Naive thymus-derived CD4-positive, alpha-beta T cell (primary cell): ENCODE measurements at places on chromosomes 3 and 15. TPM values are rescaled to one million over a fixed set of nuclear protein-coding genes. Genes with fewer than 3 reads are reported as not detected.

ARNT2 gene
- polyA plus RNA-seq: not detected

FNDC3B gene
- 11.0 TPM for polyA plus RNA-seq

MUC20 gene
- polyA plus RNA-seq: 0.97 TPM

ACKR2 gene
- polyA plus RNA-seq: not detected

ICE2 gene
- polyA plus RNA-seq: 54.7 TPM

OSBPL10 gene
- 0.15 TPM for polyA plus RNA-seq

DNA sequence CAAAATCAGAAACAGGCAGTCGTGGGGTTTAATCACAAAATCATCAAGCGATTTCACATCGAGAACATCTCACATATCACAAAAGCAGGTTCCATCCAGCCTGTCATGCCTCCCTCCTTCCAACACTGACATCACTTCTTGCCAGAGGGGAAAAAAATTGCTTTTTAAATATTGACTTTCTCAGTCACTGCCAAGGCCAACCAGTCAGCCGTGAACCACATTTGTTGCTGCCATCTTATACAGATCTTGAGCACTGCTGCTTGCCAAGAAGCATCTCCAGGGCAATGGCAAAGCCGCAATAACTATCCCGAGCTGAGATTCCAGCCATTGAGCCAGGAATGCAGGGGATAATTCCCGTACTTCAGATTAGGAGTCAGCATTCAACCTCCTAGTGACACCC is 174.6 kb downstream of the ANXA2 start:
- H3K27me3 ChIP-seq: no peaks in the 10 kb centered on the region
- DNase-seq: no peak
- H3K4me3 ChIP-seq: no peak overlapping the region
- H3K27ac ChIP-seq: no peak overlapping the region
- no peaks in the 10 kb centered on the region for H3K36me3 ChIP-seq

DNA sequence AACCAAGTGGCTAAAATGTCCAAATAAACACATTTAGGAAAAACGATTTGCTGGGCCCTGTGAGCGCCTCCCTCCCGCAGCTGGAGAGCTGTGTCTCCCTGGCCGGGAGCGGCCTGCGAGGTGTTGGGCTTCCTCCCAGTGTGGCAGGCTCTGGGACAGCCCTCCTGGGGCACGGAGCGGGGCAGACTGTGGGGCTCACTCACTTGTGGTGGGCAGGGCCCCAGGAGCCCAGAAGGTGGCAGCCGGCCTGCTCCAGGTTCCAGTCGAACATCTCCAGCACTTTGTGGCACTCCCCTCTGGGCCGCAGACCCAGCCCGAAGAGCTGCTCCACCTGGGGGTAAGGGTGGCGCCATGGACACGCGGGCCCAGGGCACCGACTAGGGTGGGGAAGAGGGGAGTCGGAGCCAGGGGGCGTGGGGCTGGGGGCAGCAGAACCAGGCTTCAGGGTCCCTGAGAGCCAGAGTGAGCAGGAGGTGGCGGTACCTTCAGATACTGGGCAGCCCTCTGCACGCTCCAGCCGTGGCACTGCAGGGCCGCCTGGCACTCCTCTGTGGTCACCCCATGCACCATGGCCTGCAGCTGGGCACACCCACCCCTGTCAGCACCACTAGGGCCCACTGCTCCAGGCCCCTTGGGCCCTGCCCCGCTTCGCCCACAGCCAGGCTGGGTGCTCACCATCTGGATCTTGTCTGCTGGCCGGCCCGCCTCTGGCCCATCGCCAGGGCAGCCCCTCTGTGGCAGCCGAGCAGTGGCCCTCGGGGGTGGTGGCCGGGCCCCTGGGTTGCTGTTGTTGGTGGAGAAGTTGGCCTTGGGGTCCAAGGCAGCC is 41.5 kb downstream of the TNK2 start:
- no peaks in the 10 kb centered on the region for H3K36me3 ChIP-seq
- H3K27ac ChIP-seq: no peak overlapping the region

GRCh38 chr3:31213869-31214486 is 318.7 kb upstream of the STT3B start:
- H3K27ac ChIP-seq: no peak overlapping the region
- no peaks in the 10 kb centered on the region for H3K27me3 ChIP-seq
- no peaks in the 10 kb centered on the region for H3K36me3 ChIP-seq
- no peak overlapping the region for H3K4me3 ChIP-seq

- H3K27ac ChIP-seq: no peak overlapping the region
- no peak overlapping the region for H3K4me3 ChIP-seq
- no peak for DNase-seq
- no peaks in the 10 kb centered on the region for H3K36me3 ChIP-seq
- no peaks in the 10 kb centered on the region for H3K27me3 ChIP-seq
Measured at GRCh38 chr3:37130448-37130847, 43.9 kb downstream of the LRRFIP2 start.

GRCh38 chr3:49620728-49621127 is 53.4 kb upstream of the APEH start:
- H3K4me3 ChIP-seq: no peak overlapping the region
- no peak overlapping the region for H3K27ac ChIP-seq
- no peaks in the 10 kb centered on the region for H3K27me3 ChIP-seq
- H3K4me1 ChIP-seq: no peaks in the 10 kb centered on the region

DNA sequence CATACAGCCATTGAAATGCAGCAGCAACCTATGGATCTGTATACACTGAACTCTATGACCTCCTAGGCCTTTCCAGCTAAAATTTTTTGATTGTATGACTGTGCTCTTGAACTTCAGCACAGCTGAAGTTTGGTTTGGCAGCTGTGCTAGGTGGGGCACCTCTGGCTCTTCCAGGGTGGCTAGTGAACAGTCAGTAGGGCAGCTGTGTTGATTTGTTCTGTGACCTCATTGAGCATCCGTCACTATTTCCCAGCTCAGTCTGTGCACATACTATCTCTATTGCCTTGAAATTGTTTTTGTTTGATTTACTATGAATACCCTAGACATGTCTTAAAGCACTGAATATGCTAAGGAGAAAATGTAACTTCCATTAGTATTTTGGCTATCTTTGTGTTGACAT is 363.2 kb upstream of the NAALADL2 start:
- no peak for DNase-seq
- no peak overlapping the region for H3K4me3 ChIP-seq
- no peaks in the 10 kb centered on the region for H3K36me3 ChIP-seq
- no peaks in the 10 kb centered on the region for H3K4me1 ChIP-seq
- H3K27me3 ChIP-seq: no peaks in the 10 kb centered on the region

- no peaks in the 10 kb centered on the region for H3K36me3 ChIP-seq
- no peaks in the 10 kb centered on the region for H3K4me1 ChIP-seq
- H3K27ac ChIP-seq: no peak overlapping the region
- no peak for DNase-seq
- H3K27me3 ChIP-seq: no peaks in the 10 kb centered on the region
Measured at GRCh38 chr3:126113733-126114442, 30.0 kb upstream of the SLC41A3 start.

DNA sequence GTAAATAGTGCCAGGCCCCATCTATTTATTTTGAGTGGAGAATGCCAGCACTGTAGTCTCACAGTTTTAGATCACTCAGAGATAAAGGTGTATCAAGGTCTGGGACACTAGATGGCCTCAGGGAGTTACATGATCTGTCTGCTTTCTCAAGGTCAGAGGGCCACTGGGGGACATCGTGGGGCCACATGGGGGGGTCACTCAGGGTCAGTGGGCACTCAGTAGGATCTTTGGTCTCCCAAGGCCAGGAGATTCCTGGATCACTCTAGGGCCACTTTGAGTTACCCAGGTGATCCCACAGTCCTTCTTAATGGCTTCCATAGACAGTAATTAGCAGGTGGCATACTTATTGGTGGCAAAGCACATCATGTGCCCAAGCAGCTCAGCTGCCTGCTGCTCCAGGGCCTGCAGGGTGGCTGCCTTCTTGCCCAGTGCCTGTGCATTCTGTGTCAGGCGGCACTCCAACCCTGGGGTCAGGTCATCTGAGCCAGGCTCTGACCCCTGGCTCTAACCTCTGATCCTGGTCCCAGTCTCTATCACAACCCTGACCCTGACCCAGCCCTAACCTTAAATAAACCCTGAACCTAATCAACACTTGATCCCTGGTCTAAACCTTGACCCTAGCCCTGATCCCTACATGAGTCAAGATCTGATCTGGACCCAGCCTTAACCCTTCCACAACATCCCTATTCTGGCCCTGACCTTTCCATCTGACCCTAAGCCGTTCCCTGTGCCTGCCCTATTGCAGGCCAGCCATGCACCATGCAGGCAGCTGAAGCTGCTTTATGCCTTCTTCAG is 1.8 kb upstream of the LAMB2 start:
- H3K4me3 ChIP-seq: no peak overlapping the region
- DNase-seq: no peak
- H3K27me3 ChIP-seq: no peaks in the 10 kb centered on the region
- H3K4me1 ChIP-seq: no peaks in the 10 kb centered on the region

DNA sequence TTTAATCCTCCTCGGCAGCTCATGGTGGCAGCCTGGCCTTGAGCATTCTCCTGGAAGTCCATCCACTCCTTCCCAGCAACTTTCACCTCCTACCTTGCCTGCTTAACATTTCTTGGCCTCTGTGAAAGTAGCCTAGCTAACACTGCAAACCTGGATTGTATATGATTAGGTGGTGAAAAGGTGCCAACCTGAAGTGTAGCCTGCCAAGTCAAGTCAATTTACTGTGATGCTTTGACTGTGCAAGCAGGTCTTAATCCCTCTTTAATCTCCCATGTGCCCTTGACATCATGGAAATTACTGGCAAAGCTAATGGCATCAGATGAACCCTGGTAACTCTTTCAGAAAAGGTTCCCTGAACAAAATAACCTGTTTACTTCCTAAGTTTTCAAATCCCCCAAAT is 169.7 kb upstream of the NR2F2 start:
- H3K27ac ChIP-seq: no peak overlapping the region
- no peak overlapping the region for H3K4me3 ChIP-seq
- no peak for DNase-seq
- H3K4me1 ChIP-seq: no peaks in the 10 kb centered on the region

GRCh38 chr3:195086885-195087284 is 184.1 kb downstream of the XXYLT1 start:
- no peak for DNase-seq
- no peak overlapping the region for H3K27ac ChIP-seq
- H3K4me3 ChIP-seq: no peak overlapping the region
- no peaks in the 10 kb centered on the region for H3K4me1 ChIP-seq
- no peaks in the 10 kb centered on the region for H3K36me3 ChIP-seq

DNA sequence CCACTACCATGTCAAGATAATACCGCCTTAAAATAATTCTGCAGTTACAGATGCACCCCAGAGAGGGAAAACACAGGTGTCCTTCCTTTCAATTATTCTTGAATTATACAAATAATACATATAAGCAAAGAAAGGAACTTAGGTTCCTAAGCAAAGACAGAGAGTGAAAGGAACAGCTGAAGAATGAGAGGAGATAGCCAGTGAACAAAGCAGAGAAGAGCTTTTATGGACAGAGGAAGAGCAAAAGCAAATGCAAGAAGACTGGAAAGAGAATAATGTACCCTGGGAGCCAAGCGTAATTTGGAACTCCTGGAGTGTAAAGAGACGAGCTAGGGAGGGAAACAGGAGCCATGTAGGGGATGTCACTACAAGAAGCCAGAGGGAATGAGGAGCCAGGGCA is 21.7 kb downstream of the GPR176 start:
- no peaks in the 10 kb centered on the region for H3K36me3 ChIP-seq
- DNase-seq: no peak
- H3K4me3 ChIP-seq: no peak overlapping the region
- H3K4me1 ChIP-seq: no peaks in the 10 kb centered on the region
- no peak overlapping the region for H3K27ac ChIP-seq
- H3K27me3 ChIP-seq: peaks cover 3% of the 10 kb centered on the region

DNA sequence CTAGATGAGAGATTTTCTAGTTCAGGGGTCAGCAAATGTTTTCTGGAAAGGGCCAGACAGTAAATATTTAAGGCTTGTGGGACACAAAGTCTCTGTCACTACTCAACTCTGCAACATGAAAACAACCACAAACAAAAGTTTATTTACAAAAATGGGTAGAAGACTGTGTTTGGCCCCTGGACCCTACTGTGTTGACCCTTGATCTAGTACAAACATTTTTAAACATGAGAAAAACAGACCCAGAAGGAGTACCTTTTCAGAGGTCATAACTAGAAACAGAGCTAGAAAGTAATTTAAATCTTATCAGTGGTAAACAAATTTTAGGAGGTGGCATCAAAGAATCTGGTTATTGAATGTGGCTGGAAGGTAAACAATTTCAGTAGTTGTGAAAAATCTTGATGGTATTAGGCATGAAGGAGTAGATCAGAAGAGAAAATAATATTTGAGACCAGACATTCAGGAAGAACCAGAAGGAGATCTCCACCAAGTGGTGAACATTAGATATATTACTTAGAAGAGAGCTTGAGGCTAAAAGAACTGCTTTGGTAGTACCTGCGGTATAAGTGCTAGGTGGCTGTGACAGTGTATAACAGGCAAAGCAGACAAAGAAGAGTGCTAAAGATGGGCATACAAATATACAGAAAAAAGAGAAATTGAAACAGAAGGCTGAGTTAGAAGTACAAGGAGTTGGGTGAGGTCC is 101.7 kb downstream of the NR1I2 start:
- no peaks in the 10 kb centered on the region for H3K27me3 ChIP-seq
- H3K27ac ChIP-seq: no peak overlapping the region
- no peaks in the 10 kb centered on the region for H3K4me1 ChIP-seq
- H3K36me3 ChIP-seq: no peaks in the 10 kb centered on the region
- H3K4me3 ChIP-seq: no peak overlapping the region
- DNase-seq: no peak

DNA sequence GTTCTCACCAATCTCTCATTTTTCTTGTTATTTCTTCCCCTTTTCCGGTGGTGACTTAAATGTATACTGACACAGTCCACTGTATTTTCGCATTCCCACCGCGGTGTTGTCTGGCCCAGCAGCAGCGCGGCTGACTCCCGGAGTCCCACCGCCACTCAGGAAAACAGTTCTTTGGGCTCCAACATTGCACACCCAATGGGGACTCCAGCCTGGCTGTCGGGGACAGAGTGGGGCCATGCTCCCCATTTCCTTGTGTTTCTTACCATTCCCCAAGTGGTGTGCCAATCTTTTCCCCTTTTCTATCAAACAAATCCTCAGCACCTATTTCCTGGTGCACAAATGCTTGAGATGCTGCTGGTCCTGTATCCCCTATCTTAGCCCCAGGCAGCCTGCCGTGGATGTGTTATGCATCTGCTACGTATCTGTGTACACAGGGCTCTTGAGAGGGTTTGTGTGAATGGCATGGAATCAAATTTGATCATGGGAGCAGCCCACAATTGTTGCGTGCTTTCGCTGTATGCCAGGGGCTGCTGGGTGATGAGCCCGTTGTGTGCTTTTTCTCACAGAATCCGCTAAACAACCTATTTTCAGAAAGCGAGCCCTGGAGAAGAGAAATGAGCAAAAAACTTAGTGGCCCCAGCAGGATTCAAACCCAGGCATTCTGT is 219.1 kb upstream of the RGMA start:
- H3K27me3 ChIP-seq: no peaks in the 10 kb centered on the region
- no peak overlapping the region for H3K27ac ChIP-seq
- no peaks in the 10 kb centered on the region for H3K4me1 ChIP-seq
- no peaks in the 10 kb centered on the region for H3K36me3 ChIP-seq
- no peak for DNase-seq

- no peak overlapping the region for H3K27ac ChIP-seq
- no peaks in the 10 kb centered on the region for H3K27me3 ChIP-seq
- no peak for DNase-seq
- H3K36me3 ChIP-seq: peaks cover 41% of the 10 kb centered on the region
- H3K4me3 ChIP-seq: no peak overlapping the region
Measured at GRCh38 chr3:180973543-180973942, 16.0 kb downstream of the DNAJC19 start.

GRCh38 chr15:31049682-31050615 is 51.6 kb downstream of the TRPM1 start:
- no peaks in the 10 kb centered on the region for H3K4me1 ChIP-seq
- H3K27ac ChIP-seq: no peak overlapping the region
- no peak overlapping the region for H3K4me3 ChIP-seq
- H3K36me3 ChIP-seq: no peaks in the 10 kb centered on the region

- H3K4me3 ChIP-seq: no peak overlapping the region
- no peak overlapping the region for H3K27ac ChIP-seq
- H3K36me3 ChIP-seq: no peaks in the 10 kb centered on the region
- H3K27me3 ChIP-seq: no peaks in the 10 kb centered on the region
- H3K4me1 ChIP-seq: no peaks in the 10 kb centered on the region
Measured at GRCh38 chr3:11570789-11571495, 72.8 kb downstream of the VGLL4 start.
